ENCODE measurements at places on chromosomes 6 and 20. TPM values are rescaled to one million over a fixed set of nuclear protein-coding genes. Genes with fewer than 3 reads are reported as not detected.

- no peak for DNase-seq
These were observed 8.3 kb downstream of the FGD2 start for GRCh38 chr6:37013516-37014491.

GJA1 gene
- 74.2 TPM for total RNA-seq

GRCh38 chr20:49091762-49092161 is 45.6 kb downstream of the CSE1L start:
- DNase-seq, result no peak

- DNase-seq, result no peak
These were observed 199.4 kb downstream of the PHACTR1 start for GRCh38 chr6:12916006-12916405.

- no peak for DNase-seq
These were observed 89.0 kb downstream of the CD40 start for GRCh38 chr20:46206992-46207549.

DNA sequence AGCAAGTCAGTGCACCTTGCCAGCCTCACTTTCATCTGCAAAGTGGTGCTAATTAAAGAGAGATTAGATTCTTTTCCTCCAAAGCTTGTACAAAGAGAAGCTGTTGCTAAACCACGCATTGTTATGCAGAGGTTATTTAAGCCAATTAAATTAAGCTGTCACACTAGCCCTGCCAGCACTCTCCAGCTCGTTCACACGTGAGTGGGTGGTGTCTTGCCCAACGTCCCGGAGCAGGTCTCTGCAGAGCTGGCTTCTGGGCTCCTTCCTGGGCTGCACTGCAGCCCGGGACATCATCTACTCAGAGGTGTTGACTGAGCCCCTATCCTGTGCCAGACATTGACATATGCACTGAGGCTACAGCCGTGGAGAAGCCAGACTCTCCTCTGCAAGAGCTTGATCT is 401.6 kb upstream of the SULF2 start:
- DNase-seq, result no peak

DNA sequence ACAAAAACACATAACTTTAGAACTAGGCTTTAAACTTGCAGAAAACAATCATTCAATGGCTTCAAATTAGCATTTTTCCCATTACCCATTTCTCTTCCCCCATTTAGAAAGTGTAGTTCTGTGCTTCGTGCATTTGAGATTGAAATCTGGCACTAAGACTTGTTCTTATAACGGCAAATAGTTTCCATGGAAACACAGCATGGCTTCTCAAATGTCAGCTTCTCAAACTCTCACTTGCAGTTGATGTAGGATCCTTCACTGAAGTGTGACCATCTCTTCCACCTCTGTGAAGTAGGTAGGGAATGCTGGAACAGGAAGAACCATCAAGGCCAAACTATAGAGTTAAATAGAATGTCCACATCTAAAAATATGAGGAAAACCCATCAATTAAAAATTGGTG is 52.2 kb downstream of the MANEA start:
- no peak for DNase-seq

Data from ureter (tissue), 1 donor.